ENCODE measurements at places on chromosomes 4 and X.
A peak's percentile ranks its signal among the peaks of the same experiment; 100 is the strongest.

GRCh38 chr4:8687083-8687482, 94.5 kb downstream of the CPZ start:
- no peak overlapping the region for H3K27ac ChIP-seq
- no peaks in the 10 kb centered on the region for H3K4me1 ChIP-seq
- DNase-seq = no peak
- H3K27me3 ChIP-seq = peaks cover 37% of the 10 kb centered on the region
- no peaks in the 10 kb centered on the region for H3K36me3 ChIP-seq

DNA sequence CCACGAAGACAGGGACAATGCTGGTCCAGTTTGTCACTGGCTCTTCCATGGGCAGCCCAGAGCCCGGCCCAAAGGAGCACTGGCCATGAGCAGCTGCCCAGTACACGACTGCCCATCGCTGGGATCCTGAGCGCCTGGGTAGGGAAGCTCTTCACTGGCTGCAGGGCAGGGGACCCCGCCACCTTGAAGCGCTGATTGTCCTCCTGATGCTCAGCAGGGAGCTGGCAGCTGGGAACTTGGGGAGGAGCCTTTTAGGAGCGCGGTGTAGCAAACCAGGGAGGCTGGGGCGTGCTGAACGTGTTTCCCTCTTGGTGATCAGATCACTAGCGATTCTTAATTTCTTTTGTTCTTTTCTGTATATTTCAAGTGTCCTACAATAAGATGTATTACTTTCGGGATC, 1.8 kb downstream of the L1CAM start:
- no peaks in the 10 kb centered on the region for H3K36me3 ChIP-seq
- H3K4me3 ChIP-seq = no peak overlapping the region
- peaks cover 11% of the 10 kb centered on the region for H3K4me1 ChIP-seq
- H3K27me3 ChIP-seq = peaks cover 93% of the 10 kb centered on the region
- no peak for DNase-seq

- H3K36me3 ChIP-seq = no peaks in the 10 kb centered on the region
- H3K4me3 ChIP-seq = peak overlapping the region; percentile 42
- H3K27ac ChIP-seq = peak overlapping the region; percentile 95
- peaks cover 63% of the 10 kb centered on the region for H3K4me1 ChIP-seq
Measured at GRCh38 chr4:54228546-54228945, 547 bp upstream of the PDGFRA start.

- H3K4me1 ChIP-seq = peaks cover 6% of the 10 kb centered on the region
- H3K27ac ChIP-seq = no peak overlapping the region
- DNase-seq = no peak
- H3K36me3 ChIP-seq = no peaks in the 10 kb centered on the region
Measured at GRCh38 chr4:67886281-67886680, 2.5 kb upstream of the TMPRSS11D start.

- peak; percentile 52 for DNase-seq
- peaks cover 31% of the 10 kb centered on the region for H3K4me1 ChIP-seq
Measured at GRCh38 chrX:71143508-71143907, 1.1 kb upstream of the NLGN3 start.

GRCh38 chr4:80243274-80244018, 23.0 kb upstream of the FGF5 start:
- no peaks in the 10 kb centered on the region for H3K27me3 ChIP-seq
- H3K36me3 ChIP-seq = no peaks in the 10 kb centered on the region
- no peak for DNase-seq
- no peaks in the 10 kb centered on the region for H3K4me1 ChIP-seq

DNA sequence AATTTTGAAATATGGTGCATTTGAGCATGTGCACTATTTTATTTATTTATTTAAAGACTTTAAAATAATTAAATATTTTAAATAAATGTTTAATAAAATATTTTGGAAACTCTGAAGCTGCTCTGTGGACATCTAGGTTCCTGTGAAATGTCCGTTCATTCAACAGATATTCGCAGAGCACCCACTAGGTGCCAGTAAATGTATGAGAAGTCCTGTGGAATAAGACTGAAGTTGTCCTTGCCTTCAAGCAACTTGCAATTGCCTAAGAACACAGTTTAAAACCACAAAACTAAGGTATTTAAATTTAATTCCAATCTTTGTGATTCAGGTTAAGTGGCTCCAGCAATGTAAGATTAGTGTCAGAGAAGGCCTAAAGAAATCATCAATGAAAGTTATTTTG, 306.7 kb downstream of the GBA3 start:
- no peaks in the 10 kb centered on the region for H3K36me3 ChIP-seq
- DNase-seq = no peak
- H3K27me3 ChIP-seq = no peaks in the 10 kb centered on the region
- H3K27ac ChIP-seq = no peak overlapping the region
- H3K4me1 ChIP-seq = no peaks in the 10 kb centered on the region
- H3K4me3 ChIP-seq = no peak overlapping the region

DNA sequence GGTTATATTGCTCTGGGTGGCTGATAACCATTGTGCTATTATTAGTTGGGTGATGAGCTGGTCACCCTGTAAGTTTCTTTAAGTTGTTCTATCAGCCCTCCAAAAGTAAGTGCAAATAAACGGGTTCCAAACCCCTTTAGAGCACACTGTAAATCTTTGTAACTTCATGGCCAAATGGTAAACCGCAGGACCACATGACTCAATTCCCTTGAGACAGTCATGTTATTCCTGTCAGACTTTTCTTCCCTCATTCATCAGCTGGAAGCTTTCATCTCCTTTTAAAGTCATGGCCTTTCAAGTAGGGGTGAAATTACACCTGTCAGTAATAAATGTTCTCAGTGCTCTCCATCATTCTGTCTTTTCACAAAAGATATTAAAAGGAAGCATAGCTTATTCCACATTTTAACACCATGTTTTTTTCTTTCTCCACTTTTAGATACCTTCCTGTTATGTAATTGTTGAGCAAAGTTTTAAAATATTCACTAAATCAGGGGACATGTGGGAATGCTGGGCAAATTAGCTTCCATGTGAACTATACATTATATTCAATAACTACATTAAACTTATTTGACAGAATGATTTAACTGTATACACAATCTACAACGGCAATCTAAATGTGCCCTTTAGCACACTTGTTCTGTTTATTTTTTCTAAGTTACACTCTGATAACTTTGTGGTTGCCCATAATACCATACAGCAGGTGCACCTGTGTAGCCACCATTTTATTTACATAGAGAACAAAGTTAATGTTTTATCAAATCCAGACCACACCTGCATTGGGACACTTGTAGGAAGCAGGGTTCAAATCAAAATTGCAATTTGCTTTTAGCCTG, 275.5 kb downstream of the CFAP299 start:
- H3K4me3 ChIP-seq = no peak overlapping the region
- H3K27me3 ChIP-seq = no peaks in the 10 kb centered on the region
- peak; percentile 3 for DNase-seq
- no peaks in the 10 kb centered on the region for H3K36me3 ChIP-seq
- H3K27ac ChIP-seq = no peak overlapping the region

DNA sequence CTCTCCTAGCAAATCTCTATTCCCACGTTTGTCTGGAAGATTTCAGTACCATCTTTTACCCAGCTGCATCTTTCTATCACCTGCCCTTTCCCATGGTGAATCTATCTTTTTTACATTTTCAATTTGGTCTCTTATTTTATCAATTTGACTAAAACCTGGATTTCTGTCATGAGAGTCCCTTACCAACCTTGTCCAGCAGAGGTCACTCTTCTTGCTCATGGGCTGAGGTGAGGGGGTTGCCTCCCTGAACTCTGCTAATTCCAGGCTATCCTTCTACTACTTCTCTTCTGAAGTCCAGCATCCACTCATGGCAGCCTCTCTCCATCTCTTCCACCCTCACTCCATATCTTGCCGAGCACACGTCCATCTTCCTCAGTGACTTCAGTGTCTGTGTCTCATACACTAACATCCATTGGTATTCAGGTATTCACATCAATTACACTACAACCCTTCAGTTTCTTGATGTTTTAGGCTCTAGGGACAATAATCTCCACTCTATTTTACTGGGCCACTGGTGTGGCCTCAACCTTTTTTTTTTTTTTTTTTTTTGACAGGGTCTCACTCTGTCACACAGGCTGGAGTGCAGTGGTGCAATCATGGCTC, 17.8 kb upstream of the ZNF827 start:
- H3K27ac ChIP-seq = no peak overlapping the region
- peak; percentile 17 for DNase-seq
- no peaks in the 10 kb centered on the region for H3K4me1 ChIP-seq

GRCh38 chr4:110516106-110516922, 40.4 kb downstream of the ENPEP start:
- no peaks in the 10 kb centered on the region for H3K36me3 ChIP-seq
- no peaks in the 10 kb centered on the region for H3K4me1 ChIP-seq
- H3K4me3 ChIP-seq = no peak overlapping the region
- H3K27me3 ChIP-seq = no peaks in the 10 kb centered on the region

DNA sequence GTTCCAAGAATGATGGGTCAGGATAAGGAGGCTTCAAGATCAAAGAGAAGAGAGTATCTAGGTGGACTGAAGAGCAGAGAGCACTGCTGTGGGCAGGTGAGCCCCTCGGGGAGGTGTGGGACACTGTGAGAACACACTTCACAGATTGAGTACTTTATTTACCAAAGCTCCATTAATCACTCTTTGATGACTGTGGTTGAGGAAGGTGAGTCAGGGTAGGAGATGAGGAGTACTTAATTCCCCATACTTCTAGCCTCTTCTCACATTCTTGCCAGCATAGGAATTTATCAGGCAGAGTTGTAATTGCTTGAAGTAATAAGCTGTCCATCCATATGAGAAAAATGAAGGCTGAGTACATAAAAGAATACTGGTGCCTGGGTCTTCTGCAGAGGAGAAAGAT, 375.3 kb downstream of the PCDH10 start:
- H3K36me3 ChIP-seq = no peaks in the 10 kb centered on the region
- DNase-seq = no peak
- no peak overlapping the region for H3K27ac ChIP-seq
- no peaks in the 10 kb centered on the region for H3K4me1 ChIP-seq
- H3K27me3 ChIP-seq = no peaks in the 10 kb centered on the region

DNA sequence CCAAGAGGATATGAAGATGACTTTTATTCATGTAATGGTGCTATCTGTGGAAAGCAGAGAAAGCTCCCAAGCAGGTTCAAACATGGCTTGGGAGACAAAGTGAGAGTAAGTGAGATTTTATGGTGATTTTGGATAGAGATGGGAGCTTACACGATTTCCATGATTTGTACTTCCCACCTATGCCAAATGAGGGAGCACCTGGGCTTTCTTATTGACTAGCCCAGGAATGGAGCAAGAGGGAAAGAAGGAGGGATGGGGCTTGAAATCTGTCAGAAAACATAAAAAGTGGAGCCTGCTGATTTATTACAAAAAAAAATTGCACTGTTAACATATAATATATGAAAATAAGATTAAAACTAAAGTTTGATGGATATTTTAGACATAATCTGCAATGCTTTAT, 703.5 kb upstream of the PABPC4L start:
- H3K36me3 ChIP-seq = no peaks in the 10 kb centered on the region
- no peak overlapping the region for H3K27ac ChIP-seq
- H3K27me3 ChIP-seq = no peaks in the 10 kb centered on the region

GRCh38 chrX:123036401-123036800, 147.7 kb upstream of the GRIA3 start:
- H3K4me3 ChIP-seq = no peak overlapping the region
- no peak for DNase-seq
- H3K27me3 ChIP-seq = no peaks in the 10 kb centered on the region
- no peak overlapping the region for H3K27ac ChIP-seq

DNA sequence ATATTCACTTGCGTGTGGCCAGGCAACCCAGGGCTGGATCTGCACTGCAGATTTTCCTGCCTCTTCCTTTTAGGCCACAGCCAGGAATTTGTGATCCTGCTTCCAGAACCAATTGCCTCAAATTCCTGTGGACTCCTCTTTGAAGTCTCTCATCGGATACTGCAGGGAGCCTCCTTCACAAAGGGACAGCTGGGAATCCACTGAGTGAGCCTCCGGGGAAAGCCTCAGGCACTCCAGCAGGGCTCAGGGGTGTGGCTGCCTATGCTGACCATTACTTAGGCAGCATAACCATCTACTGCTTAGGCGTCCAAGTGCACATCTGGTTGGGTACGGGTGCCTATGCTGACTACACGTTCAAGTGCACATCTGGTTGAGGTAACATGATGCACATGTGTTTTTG, 321.5 kb downstream of the NLGN4X start:
- peaks cover 4% of the 10 kb centered on the region for H3K27me3 ChIP-seq
- H3K27ac ChIP-seq = no peak overlapping the region
- no peaks in the 10 kb centered on the region for H3K36me3 ChIP-seq

GRCh38 chr4:75497133-75497532, 17.1 kb downstream of the RCHY1 start:
- peaks cover 8% of the 10 kb centered on the region for H3K36me3 ChIP-seq
- H3K4me3 ChIP-seq = no peak overlapping the region
- no peaks in the 10 kb centered on the region for H3K27me3 ChIP-seq
- no peak overlapping the region for H3K27ac ChIP-seq

- H3K27me3 ChIP-seq = no peaks in the 10 kb centered on the region
- DNase-seq = no peak
- H3K4me3 ChIP-seq = no peak overlapping the region
- peaks cover 6% of the 10 kb centered on the region for H3K4me1 ChIP-seq
- no peaks in the 10 kb centered on the region for H3K36me3 ChIP-seq
- H3K27ac ChIP-seq = no peak overlapping the region
Measured at GRCh38 chr4:106032851-106033286, 137.6 kb downstream of the NPNT start.

GRCh38 chrX:71162981-71163380, 18.3 kb downstream of the NLGN3 start:
- peaks cover 4% of the 10 kb centered on the region for H3K27me3 ChIP-seq
- no peak for DNase-seq
- no peak overlapping the region for H3K4me3 ChIP-seq
- no peaks in the 10 kb centered on the region for H3K36me3 ChIP-seq

- peak; percentile 56 for DNase-seq
- no peak overlapping the region for H3K4me3 ChIP-seq
- H3K27me3 ChIP-seq = peaks cover 9% of the 10 kb centered on the region
Measured at GRCh38 chrX:108344216-108344615, 94.0 kb downstream of the COL4A6 start.

- H3K27me3 ChIP-seq = no peaks in the 10 kb centered on the region
- no peak overlapping the region for H3K27ac ChIP-seq
- peaks cover 3% of the 10 kb centered on the region for H3K4me1 ChIP-seq
- peak; percentile 32 for DNase-seq
- H3K36me3 ChIP-seq = no peaks in the 10 kb centered on the region
- H3K4me3 ChIP-seq = no peak overlapping the region
Measured at GRCh38 chr4:103365285-103365684, 167.1 kb upstream of the CENPE start.

GRCh38 chr4:38094419-38094818, 134.2 kb downstream of the PTTG2 start:
- no peaks in the 10 kb centered on the region for H3K27me3 ChIP-seq
- H3K27ac ChIP-seq = peak overlapping the region; percentile 54
- peak; percentile 40 for DNase-seq
- H3K4me3 ChIP-seq = no peak overlapping the region
- peaks cover 13% of the 10 kb centered on the region for H3K36me3 ChIP-seq

- no peaks in the 10 kb centered on the region for H3K27me3 ChIP-seq
- peaks cover 28% of the 10 kb centered on the region for H3K36me3 ChIP-seq
- DNase-seq = no peak
Measured at GRCh38 chr4:16171831-16172230, 54.4 kb downstream of the TAPT1 start.

DNA sequence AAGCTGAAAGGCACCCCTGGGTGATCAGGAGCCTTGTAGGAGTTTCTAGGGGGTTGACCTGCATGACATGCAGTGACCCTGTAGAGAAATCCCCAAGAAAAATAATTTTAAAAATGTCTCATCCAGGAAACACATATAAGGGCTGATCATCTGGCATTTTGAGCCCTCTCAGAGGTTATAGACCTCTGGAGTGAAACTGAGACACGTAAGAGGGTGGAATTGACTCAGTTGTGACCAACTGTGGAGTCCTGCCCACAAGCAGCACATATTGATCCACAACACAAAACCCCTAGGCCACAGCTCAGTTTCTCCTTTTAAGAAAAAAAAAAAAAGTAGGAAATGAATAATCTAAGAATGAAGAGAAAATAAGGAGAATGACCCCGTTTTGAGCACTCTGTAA, 32.5 kb upstream of the MTMR8 start:
- H3K27ac ChIP-seq = no peak overlapping the region
- H3K4me3 ChIP-seq = no peak overlapping the region
- H3K4me1 ChIP-seq = no peaks in the 10 kb centered on the region
- H3K27me3 ChIP-seq = no peaks in the 10 kb centered on the region
- no peak for DNase-seq
- H3K36me3 ChIP-seq = no peaks in the 10 kb centered on the region

Measured in muscle of leg (tissue), 16 donors.